ENCODE measurements at places on chromosomes 12 and 14.

- no peak for DNase-seq
These were observed 20.9 kb downstream of the MORN3 start for GRCh38 chr12:121648458-121649028.

DNA sequence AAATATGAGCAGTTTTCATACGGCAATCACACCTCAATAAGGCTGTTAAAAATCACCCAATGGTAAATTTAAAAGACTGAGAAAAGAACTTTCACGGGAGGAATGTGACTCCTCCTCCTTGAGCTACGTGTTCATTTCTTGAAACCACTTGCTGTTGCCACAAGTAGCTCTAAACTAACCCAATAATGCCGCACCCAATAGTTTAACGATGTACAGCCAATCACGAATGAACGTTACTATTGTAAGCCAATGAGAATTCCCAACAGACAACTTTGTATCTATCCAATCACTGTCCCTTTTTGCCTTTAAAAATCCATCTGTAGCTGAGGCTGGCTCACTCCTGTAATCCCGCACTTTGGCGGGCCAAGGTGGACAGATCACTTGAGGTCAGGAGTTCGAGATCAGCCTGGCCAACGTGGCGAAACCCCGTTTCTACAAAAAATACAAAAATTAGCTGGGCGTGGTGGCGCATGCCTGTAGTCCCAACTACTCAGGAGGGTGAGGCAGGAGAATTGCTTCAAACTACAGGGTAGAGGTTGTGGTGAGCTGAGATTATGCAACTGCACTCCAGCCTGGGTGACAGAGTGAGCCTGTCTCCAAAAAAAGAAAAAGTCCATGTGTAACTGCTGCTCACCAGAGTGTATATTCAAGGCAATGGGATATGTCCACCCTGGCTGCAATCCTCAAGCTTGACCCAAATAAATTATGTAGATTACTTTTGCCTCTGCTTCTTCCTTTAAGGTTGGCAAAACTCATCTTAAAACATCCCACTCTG is 24.4 kb upstream of the BTBD6 start:
- no peak for DNase-seq

- DNase-seq = no peak
These were observed 1485.4 kb upstream of the TMEM132C start for GRCh38 chr12:126781593-126781992.

GRCh38 chr14:94052662-94053061 is 26.5 kb downstream of the OTUB2 start:
- DNase-seq = no peak

- no peak for DNase-seq
These were observed 30.6 kb downstream of the ATF7IP start for GRCh38 chr12:14396071-14396470.

GRCh38 chr14:76846331-76847047 is 20.3 kb downstream of the LRRC74A start:
- no peak for DNase-seq

Data from stimulated activated CD8-positive, alpha-beta memory T cell treated with anti-CD3 and anti-CD28 coated beads, Interleukin-4, amount 100 ng/mL, for 24 hours (primary cell).